ENCODE measurements at places on chromosomes 7 and 10.

GRCh38 chr10:50937230-50937907 is 51.9 kb upstream of the A1CF start:
- DNase-seq = peak; percentile 56

GRCh38 chr10:129277841-129278240 is 189.2 kb upstream of the MGMT start:
- DNase-seq = no peak

DNA sequence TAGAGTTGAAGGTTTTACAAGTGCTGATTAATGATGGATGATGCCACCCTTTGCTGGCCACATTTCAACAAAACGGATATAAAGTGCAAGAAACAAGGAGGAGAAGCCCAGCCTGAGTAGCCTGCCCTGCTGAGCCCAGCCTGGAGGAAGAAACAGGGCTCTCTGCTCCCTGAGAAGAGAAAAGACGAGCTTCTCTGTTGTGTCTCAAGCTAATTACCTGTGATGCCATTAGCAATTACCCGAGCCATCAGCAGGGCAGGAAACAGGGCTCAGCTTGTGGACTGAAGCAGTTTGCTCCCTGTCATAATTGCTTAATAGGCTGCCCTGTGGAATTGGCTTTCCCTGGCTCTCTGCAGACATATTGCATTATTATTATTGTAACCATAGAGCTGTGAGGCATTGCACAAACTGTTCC is 709.3 kb upstream of the AUTS2 start:
- no peak for DNase-seq

GRCh38 chr7:70539617-70540016 is 592.3 kb upstream of the GALNT17 start:
- DNase-seq = no peak

GRCh38 chr7:30909431-30909830 is 2.2 kb upstream of the AQP1 start:
- DNase-seq = no peak

DNA sequence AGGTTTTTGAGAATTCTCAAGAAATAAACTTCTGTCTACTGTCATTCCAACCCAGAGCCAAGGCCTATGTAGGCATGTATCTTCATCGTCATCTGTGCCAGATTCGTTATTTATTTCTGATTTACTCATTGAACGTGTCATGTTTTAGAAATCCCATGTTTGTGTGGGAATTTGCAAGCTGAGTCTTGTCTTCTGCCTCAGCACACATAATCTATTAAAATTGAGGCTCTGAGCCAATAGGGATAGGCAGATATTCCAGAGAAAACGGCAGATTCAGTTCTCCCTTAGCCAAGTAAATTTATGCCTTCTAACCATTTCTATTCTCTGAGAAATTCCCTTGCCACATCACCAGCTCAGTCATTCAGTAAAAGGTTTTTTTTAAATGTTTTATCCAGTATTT is 444.6 kb downstream of the REEP3 start:
- DNase-seq = no peak

DNA sequence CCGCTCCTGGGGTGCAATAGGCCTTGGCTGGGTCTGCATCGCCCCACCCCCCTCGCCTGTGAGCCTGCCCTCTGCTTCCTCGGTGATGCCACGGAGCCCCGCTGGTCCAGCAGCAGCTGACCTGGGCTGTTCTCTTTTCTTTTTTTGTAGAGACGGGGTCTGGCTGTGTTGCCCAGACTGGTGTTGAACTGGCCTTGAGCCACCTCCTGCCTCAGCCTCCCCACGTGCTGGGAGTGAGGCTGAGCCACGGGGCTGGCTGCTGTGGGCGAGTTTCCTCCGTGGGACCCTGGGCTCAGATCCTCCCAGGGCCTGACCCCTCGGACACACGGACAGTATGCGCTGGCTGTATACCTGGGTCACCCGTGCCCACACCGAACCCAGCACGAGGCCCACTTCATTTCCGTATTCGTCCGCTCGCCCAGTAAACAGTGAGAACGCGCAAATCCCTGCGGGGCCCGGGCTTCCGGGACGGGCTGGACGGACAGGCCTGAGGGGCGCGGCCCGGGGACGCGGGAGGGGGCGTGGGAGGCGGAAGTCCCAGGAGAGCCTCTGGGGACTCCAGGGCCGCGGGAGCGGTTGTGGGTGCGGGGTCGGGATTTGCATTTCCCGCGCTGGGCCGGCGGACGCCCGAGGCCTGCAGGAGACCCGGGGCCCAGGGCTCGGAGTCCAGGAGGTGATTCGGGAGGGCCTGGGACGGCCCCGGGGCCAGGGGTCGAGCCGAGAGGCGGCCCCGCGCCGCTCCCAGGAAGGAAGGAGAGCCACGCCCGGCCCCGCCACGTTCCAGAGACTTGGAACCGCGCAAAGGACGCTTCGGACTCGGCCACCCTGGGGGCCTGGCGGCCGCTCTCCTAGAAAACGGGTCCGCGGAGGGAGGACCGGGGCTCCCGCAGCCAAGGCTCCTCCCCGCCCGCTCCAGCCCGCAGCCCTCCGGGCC is 57.7 kb upstream of the DNAJB6 start:
- peak; percentile 42 for DNase-seq

- DNase-seq = no peak
These were observed 209.9 kb downstream of the USP6NL start for GRCh38 chr10:11401264-11402235.

DNA sequence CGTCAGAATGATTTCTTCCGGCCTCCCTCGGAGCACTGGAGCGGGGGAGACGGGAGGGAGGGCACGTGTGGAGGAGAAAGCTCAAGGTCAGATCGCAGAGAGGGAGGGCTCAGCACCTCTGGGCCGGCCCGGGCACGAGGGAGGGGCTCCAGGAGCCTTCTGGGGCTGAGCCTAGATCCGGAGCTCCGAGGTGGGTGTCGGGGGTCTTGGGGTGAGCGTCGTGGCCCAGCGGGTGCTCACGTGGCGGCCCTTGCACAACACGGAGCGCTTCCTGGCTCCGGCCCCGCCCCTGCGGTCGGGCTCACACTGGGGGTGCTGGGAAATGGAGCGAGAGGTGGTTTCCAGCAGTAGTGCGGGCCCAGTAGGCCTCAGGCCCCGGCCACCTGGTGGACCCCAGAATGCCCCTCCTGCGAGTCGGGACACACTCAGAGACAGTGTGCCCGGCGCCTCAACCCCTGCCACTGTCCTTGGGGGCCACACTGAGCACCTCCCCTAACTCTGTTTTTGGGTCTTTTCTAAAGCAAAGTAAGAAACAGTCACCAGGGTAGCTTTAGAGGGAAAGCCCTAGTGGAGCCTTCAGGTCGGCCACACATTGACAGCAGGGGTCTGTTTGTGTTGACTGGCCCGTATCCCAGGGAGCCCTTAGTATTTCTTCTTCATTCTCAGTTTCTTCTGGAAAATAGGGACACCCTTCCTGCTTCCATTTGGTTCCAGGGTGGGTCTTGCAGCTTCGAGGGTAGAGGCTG is 798 bp downstream of the PPIF start:
- DNase-seq = peak; percentile 66

- DNase-seq = no peak
These were observed 255.7 kb upstream of the MKLN1 start for GRCh38 chr7:131071786-131072504.

- no peak for DNase-seq
These were observed 348.4 kb upstream of the MEOX2 start for GRCh38 chr7:16034866-16035265.

DNA sequence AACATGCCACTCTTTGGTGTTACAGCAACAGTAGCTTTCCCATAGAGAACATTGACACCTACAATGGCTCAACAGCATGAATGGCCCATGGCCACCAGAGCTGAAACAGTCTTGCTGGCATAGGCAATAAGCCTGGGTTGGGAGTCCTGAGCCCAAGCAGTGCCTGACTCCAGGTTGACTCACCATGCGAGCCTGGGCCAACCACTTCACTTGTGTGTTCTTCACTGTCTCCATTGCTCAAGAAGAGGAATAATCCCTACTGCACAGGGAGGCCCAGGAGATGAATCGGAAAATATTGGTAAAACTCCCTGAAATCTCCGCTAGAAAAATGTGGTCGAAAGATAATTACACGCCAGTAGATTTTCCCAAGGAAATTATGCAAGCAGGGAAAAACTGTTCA is 89.2 kb upstream of the INHBA start:
- DNase-seq = no peak

GRCh38 chr7:77426052-77426404 is 9.9 kb upstream of the GSAP start:
- no peak for DNase-seq

DNA sequence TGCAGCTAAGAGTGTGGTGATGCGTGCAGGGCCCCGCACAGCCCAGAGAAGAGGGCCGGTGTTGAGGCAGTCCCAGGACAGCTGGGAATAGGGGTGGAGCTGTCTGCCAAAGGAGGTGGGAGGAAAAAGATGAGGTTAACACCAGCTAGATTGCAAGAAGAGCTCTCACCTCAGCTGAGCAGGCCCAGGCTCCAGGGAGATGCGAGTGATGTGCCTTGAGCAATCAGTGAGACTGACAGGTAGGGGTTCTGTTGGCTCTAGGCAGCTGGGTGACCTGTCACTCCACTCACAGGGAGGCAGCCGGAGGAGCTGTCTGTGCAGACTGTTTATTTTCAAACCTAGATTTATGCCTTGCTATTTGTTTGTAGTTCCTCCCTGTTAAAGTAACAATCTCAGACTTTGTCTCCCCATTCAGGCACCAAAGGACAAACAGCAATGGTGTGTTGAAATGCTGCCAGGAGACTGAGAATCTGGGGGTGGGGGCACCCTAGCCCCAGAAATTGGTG is 205.1 kb upstream of the CXCL12 start:
- peak; percentile 23 for DNase-seq

DNA sequence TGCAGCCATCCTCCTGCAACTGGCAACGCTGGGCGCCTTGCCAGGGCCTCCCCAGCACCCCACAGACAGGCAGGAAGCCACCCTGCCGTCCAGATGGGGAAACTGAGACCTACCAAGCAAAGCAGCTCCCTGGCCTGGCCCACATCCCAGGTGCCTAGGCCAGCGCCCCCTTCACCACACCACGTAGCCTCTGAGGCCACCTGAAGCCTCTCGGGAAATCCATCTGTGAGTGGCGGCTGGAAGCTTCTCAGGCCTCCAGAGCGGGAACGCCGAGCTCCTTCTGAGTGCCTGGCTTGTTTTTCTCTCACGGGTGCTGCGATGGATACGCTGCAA is 58.7 kb downstream of the UNCX start:
- no peak for DNase-seq

- no peak for DNase-seq
These were observed 257.6 kb downstream of the GATA3 start for GRCh38 chr10:8312079-8312478.

- peak; percentile 16 for DNase-seq
These were observed 118.8 kb downstream of the AOAH start for GRCh38 chr7:36605261-36606051.

- no peak for DNase-seq
These were observed 511.9 kb upstream of the ZMIZ1 start for GRCh38 chr10:78556705-78557432.

DNA sequence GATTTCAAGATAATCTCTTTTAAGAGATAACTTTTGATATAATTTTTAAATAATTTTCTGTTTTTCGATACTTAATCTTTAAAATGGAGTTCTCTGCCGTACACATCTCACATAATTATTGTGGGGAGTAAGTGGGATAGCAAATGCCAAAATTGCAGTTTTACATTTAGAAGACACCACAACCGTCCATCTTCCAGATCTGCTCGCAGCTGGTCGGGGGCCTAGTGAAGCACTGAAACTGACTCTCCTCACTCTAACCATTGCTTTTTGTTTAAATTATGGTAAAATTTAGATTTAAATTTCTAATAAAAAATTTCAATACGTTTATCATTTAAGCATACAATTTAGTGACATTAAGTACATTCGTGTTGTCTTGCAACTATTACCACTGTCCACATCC is 94.2 kb downstream of the PRR15 start:
- no peak for DNase-seq

DNA sequence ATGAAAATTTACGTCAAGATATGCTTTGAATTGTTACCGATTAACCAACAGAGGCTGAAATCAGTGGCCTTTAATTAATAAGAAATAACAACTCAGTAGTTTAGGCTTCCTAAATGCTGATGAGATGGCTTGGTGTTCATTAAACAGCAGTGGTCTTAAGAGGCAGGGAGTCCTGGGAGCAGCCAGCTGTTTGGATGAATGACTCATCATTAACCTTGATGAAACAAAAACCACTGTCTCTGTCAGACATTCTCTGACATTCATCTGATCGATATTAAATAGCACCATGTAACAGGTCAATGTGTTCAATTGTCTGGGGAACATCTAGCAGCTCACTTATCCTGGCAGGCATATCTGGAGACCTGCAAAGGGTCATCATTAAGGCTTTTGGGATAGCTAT is 234.2 kb upstream of the LRRN3 start:
- DNase-seq = peak; percentile 69

GRCh38 chr10:32049113-32049512 is 7.1 kb downstream of the KIF5B start:
- DNase-seq = no peak

GRCh38 chr10:116848032-116848943 is 1.0 kb upstream of the ENO4 start:
- DNase-seq = no peak

GRCh38 chr10:80664071-80664680 is 126.5 kb downstream of the SH2D4B start:
- peak; percentile 91 for DNase-seq

DNA sequence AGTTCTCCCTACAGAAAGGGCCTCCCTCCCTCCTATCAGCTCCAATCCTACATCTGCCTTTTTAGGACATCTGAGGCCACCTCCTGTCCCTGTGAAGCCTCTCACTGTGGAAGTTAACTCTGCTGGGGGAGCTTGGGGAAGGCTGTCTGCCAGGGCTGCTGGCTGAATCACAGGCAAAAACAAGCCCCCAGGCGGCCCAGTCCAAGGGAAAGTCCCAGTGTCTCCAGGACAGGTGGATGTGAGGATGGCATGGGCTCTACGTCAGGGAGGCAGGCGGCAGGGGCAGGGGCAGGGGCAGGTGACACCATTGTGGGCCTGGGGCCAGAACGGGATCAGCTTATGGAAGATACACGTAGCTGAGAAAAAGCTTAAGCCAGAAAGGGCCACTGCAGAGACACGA is 240.2 kb downstream of the MAD1L1 start:
- DNase-seq = no peak
